ENCODE measurements at places on chromosomes 7 and 10.

- H3K27ac ChIP-seq: peak overlapping the region; percentile 42
- DNase-seq: no peak
- no peaks in the 10 kb centered on the region for H3K27me3 ChIP-seq
- peaks cover 6% of the 10 kb centered on the region for H3K4me1 ChIP-seq
- H3K4me3 ChIP-seq: no peak overlapping the region
Measured at GRCh38 chr7:2196381-2197378, 36.1 kb downstream of the MAD1L1 start.

DNA sequence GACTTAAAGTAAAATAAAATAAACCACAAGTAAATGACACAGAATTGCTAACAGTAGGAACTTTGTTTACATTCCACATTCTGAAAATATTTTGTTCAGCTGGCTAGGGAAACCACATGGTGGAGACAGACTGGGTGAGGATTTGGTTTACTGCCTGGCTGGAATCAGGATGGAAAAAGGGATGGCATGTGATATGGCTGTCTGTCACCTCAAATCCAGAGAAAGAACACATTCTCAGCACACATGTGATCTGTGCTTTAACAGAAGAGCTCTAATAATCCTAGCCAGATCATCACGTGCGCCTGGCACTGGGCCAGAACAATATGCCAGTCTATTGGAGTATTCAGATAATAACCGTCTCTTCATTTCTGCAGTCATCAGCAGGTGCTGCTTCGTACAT is 90.9 kb upstream of the PIP4K2A start:
- H3K4me1 ChIP-seq: no peaks in the 10 kb centered on the region
- peaks cover 26% of the 10 kb centered on the region for H3K27me3 ChIP-seq
- peaks cover 3% of the 10 kb centered on the region for H3K36me3 ChIP-seq
- no peak overlapping the region for H3K27ac ChIP-seq

GRCh38 chr7:11203224-11203623 is 229.6 kb downstream of the PHF14 start:
- no peaks in the 10 kb centered on the region for H3K27me3 ChIP-seq
- no peak for DNase-seq
- H3K4me3 ChIP-seq: no peak overlapping the region
- H3K36me3 ChIP-seq: peaks cover 2% of the 10 kb centered on the region
- H3K4me1 ChIP-seq: no peaks in the 10 kb centered on the region
- no peak overlapping the region for H3K27ac ChIP-seq

GRCh38 chr10:52313933-52314821 is at the start of gene DKK1:
Gene DKK1, plus strand, starts transcription at chr10:52314281. Its CDS starts 154 bp downstream, at chr10:52314435.
- peak within 1 kb of the TSS; percentile 79 for H3K4me3 ChIP-seq
- no peaks in the 10 kb centered on the region for H3K36me3 ChIP-seq
- peaks cover 29% of the 10 kb centered on the region for H3K4me1 ChIP-seq
- H3K27me3 ChIP-seq: peaks cover 53% of the 10 kb centered on the region
- no peak within 1 kb of the TSS for H3K27ac ChIP-seq

DNA sequence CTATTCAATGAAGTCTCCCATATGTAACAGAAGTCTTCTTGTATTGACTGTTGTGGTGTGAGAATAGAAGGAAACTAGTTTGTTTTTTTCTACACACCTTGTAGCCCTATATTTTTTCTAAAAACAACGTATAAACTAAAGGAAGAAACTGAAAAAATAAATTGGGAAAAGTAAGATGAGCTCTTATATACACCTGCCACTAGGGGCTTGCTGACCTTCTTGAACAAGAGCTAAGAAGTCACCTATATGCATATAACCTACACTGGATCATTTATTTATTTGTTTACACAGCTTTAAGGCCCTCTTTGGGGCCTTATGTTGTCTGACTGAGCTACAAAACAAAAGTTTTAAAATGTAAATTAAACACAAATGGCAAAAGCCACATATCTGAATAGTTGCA is 383.0 kb downstream of the HPSE2 start:
- no peaks in the 10 kb centered on the region for H3K4me1 ChIP-seq
- H3K36me3 ChIP-seq: no peaks in the 10 kb centered on the region
- no peak overlapping the region for H3K27ac ChIP-seq
- H3K4me3 ChIP-seq: no peak overlapping the region
- DNase-seq: no peak

GRCh38 chr10:77264527-77264926 is 373.1 kb downstream of the KCNMA1 start:
- no peaks in the 10 kb centered on the region for H3K36me3 ChIP-seq
- H3K4me3 ChIP-seq: no peak overlapping the region
- peaks cover 27% of the 10 kb centered on the region for H3K4me1 ChIP-seq
- peaks cover 4% of the 10 kb centered on the region for H3K27me3 ChIP-seq

- no peak overlapping the region for H3K4me3 ChIP-seq
- no peak overlapping the region for H3K27ac ChIP-seq
- DNase-seq: no peak
- no peaks in the 10 kb centered on the region for H3K27me3 ChIP-seq
- peaks cover 3% of the 10 kb centered on the region for H3K36me3 ChIP-seq
Measured at GRCh38 chr10:123287594-123288247, 133.5 kb downstream of the BUB3 start.

DNA sequence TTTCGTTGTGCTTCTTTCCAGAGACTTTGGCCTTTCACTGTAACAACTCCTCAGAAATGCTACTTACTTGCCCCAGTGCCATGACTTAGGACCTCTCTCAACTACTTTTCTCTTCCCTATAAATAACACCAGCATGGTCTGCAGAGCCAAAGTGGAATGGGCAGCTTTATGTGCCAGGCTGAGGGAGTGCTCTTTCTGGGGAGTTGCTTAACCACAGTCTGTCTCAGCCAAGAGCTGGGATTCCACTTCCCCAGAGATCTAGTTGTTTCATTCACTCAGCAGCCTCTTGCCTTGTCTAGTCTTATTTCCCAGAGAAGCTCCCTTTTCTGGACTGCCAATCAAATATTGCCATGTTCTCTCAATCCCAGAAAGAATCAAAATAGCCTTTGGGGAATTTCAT is 912.2 kb downstream of the GRID1 start:
- no peak for DNase-seq
- no peak overlapping the region for H3K27ac ChIP-seq
- H3K4me3 ChIP-seq: no peak overlapping the region
- H3K27me3 ChIP-seq: no peaks in the 10 kb centered on the region
- H3K36me3 ChIP-seq: no peaks in the 10 kb centered on the region
- no peaks in the 10 kb centered on the region for H3K4me1 ChIP-seq

DNA sequence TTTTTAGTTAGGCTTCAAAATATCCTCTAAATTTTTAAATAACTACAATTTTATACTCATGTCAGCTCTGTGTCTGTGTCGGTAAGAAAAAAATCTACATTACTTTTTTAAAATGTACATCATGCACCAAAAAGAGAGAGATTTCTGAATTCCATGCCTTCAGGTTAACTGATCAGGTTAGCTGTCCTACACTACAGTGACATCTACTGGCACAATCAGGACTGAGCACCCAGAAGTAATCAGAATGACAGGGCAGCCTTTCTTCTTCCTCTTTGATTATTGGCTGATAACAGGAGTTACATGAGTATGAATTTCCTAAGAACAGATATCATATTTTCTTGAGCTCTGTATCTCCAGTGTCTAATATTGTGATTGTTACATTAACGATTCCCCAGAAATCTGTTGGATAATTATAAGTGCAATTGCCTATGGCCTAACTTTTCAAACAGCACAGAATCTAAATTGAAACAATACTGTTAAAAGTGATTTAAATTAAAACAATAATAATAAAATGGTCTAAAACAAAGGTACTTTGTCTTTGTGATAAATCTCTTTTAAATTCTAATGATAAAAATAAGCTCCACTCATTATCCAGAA is 41.8 kb upstream of the HYCC1 start:
- peaks cover 6% of the 10 kb centered on the region for H3K4me1 ChIP-seq
- H3K4me3 ChIP-seq: no peak overlapping the region
- H3K36me3 ChIP-seq: no peaks in the 10 kb centered on the region
- no peaks in the 10 kb centered on the region for H3K27me3 ChIP-seq
- H3K27ac ChIP-seq: no peak overlapping the region

GRCh38 chr7:84847038-84847437 is 339.8 kb downstream of the SEMA3D start:
- no peak overlapping the region for H3K27ac ChIP-seq
- peaks cover 2% of the 10 kb centered on the region for H3K4me1 ChIP-seq
- no peaks in the 10 kb centered on the region for H3K36me3 ChIP-seq
- no peaks in the 10 kb centered on the region for H3K27me3 ChIP-seq
- H3K4me3 ChIP-seq: no peak overlapping the region

DNA sequence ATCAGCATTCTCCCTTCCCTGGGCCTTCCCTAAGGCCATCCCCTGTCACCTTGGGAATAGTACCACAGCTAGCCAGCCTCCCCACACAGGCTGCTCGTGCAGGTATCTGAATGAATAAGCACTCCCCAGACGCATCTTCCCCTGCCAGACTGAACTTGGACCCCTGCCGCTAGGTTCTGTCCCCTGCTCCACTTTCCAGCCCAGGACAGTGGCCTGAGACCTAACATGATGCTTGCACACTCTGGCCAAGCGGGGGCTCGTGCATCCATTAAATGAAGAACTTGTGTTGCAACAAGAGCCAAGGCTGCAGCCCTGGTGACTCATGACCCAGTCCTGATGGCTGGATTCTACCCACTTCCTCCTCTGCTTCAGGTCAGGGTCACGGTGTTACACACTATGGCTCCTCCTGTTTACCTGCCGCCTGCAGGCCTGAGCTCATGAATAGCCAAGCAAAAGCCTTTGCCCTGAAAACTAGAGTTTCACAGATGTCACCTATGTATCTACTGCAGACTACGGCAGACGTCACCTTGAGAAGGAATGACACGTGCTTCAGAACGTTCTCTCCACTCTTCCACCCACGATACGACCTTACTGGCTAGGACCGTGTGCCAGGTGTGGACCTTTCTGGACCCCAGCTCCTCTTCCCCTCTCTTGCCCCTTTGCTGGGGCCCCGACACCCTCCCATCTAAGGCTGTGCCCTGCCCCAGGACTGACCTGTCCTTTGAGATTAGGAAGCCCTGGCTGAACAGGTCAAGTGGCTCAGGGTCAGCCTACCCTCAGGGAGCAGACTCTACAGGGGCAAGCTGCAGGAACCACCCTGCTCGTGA is 6.5 kb downstream of the ASB13 start:
- DNase-seq: peak; percentile 36
- peaks cover 50% of the 10 kb centered on the region for H3K4me1 ChIP-seq
- peak overlapping the region; percentile 82 for H3K27ac ChIP-seq
- no peaks in the 10 kb centered on the region for H3K27me3 ChIP-seq
- H3K36me3 ChIP-seq: no peaks in the 10 kb centered on the region

- no peaks in the 10 kb centered on the region for H3K4me1 ChIP-seq
- no peak overlapping the region for H3K4me3 ChIP-seq
- DNase-seq: no peak
- H3K36me3 ChIP-seq: no peaks in the 10 kb centered on the region
- no peaks in the 10 kb centered on the region for H3K27me3 ChIP-seq
Measured at GRCh38 chr10:107443326-107443725, 278.8 kb upstream of the SORCS1 start.

DNA sequence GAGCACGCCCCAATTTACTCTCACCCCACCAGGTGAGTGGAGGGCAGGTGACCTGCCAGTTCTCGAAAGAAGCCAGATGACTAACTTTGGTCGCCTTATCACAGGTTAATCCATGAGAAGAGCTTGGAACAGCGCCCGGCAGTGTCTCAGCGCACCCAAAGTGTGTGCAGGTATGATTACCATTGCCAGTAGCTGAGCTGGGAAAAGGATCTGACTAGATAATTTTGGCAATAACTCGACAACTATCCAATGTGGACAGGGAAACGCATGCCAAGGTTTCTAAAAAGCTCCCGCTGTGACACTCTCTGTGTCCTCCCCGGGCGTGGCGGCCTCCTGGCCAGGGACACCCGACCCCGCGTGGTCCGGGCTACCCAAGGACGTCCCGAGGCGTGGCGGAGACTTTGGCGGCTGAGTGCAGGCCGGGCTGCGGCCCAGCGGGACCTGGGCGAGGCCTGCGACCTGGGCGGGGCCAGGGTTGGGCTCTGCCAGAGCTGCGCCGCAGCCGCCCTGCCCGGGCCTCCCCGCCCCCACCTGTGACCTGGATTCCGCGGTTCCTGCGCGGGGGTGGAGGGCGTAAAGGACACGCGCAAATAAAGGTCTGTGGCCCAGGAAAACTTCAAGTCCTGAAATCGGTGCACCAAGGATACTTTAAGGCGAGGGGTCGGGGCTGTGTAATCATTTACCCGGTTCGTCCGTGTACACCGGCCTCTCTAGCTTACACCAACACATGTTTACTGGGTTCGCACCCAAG is 13.7 kb upstream of the WAPL start:
- peaks cover 13% of the 10 kb centered on the region for H3K4me1 ChIP-seq
- peaks cover 18% of the 10 kb centered on the region for H3K27me3 ChIP-seq
- peak; percentile 28 for DNase-seq
- H3K27ac ChIP-seq: peak overlapping the region; percentile 51

GRCh38 chr7:29113384-29114102 is 32.8 kb downstream of the CPVL start:
- H3K27me3 ChIP-seq: peaks cover 31% of the 10 kb centered on the region
- no peaks in the 10 kb centered on the region for H3K36me3 ChIP-seq
- no peak overlapping the region for H3K27ac ChIP-seq
- DNase-seq: peak; percentile 38

DNA sequence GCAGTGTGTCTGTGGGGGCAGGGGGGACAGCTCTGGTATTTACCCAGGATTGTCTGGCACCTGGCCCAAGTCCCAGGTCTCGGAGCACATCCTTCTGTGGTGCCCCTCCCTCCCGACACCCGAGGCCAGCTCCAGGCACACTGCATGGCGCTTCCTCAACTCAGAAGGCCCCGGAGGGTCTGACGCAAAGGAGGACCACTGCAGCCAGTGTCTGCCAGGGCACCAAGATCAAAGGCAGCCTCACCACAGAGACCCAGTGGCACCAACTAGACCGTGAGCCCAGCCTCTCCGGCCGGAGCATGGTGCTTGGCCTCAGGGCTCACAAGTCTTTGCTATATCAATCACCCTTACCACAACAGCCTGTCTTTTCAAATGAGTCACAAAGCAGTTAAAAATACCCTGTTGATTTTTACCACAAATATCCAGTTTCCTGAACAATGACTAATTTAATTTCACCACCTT is 99.3 kb upstream of the DDC start:
- H3K4me3 ChIP-seq: no peak overlapping the region
- H3K27ac ChIP-seq: no peak overlapping the region
- DNase-seq: peak; percentile 24

DNA sequence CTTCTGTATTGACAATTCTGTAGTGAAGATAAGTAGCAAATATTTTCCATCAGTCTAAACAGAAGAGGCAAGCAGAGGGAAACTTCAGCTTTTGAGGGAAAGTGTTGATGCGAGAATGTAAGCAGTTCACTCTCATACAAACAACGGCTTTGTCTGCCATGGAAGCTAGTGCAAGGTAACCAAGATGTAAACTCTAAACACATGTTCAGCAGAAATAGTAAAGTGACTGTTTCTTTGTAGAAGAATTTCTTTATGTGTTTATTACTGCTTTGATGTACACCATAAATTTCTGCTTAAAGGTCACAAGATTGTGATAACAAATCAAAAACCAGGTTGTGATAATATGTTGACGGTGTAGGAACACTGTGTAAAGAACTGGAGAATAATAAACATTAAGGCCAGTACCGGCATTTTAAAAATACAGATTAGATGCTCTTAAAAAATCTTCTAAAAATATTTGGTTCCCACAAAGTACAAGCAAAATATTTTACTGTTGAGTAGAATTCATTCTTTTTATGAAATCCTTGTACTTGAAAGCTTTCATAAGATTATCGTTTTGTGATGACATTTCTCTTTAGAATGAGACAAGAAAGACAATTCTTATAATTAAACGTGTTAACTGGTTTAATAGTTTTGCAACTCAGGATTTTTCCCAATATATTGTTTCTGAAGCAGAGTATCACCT is 34.2 kb downstream of the SEMA3C start:
- H3K27ac ChIP-seq: no peak overlapping the region
- peaks cover 4% of the 10 kb centered on the region for H3K4me1 ChIP-seq
- DNase-seq: no peak
- H3K4me3 ChIP-seq: no peak overlapping the region
- H3K36me3 ChIP-seq: no peaks in the 10 kb centered on the region
- H3K27me3 ChIP-seq: no peaks in the 10 kb centered on the region
